ENCODE measurements at places on chromosomes 3 and 15.

DNA sequence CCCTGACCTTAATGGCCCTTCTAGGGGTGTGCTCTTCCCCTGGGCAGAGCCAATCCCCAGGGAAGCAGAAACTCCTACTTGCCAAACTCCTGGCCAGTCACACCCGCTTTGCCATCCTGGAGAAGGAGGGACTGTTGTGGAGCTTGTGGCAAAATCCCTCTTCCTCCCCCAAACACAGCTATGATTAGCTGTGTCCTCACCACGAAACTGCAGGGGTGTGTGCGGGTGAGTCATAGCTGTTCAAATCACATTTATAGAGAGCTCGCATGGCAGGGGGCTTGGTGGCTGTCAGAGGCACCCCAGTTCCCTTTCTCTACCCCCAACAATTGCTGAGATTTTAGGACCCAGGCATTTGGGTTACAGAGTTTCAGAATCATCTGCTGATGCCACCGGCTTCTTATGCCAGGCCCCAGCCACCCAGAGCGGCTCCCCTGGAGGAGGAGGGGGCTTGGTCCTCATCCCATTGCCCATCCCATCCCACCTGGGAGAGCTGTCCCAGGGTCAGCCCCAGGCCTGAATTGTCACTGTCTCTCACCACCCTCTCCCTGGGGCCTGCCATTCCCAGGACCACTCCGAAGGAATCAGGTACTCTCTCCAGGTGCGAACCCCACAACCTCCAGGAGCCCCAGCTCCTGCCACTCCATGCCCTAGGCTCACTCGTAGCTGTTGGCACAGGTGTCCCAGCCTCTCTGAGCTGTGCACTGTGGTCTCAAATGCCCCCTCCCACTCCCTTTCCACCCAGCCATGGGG, 28.8 kb upstream of the MAGEF1 start:
- DNase-seq, result no peak

- no peak for DNase-seq
Observed at GRCh38 chr3:69425249-69425648, 39.4 kb upstream of the FRMD4B start.

GRCh38 chr15:52193321-52193720, 2.1 kb upstream of the GNB5 start:
- DNase-seq, result no peak

- no peak for DNase-seq
Observed at GRCh38 chr3:13316603-13317002, 103.5 kb downstream of the NUP210 start.

DNA sequence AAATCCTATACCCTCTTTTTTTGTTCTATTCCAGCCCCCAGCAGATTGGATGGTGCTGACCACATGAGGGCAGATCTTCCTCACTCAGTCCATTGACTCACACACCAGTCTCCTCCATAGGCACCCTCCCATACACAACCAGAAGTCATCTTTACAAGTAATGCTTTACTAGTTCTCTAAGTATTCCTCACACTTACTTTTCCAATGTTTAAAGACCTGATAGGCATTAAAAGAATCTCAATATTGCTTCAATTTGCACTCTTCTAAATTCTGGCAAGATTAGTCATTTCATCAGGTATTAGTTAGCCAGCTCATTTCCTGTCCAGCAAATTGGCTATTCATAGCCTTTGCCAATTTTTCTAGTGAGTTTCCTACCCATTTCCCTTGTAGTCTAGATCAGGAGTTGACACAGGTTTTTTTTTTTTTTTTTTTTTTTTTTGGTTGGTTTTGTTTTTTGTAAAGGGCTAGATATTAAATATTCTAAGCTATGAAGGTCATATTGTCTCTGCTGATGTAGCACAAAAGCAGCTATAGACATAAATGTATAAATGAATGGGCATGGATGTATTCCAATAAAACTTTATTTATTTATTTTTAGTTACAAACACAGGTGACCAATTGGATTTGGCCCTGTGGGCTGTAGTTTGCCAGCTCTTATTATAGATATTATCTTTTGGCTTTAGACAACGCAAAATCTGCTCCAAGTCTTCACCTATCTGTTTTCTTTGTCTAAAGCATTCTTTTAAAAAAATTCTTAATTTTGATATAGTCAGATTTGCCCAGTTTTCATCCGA, 76.1 kb downstream of the ABHD5 start:
- DNase-seq, result no peak

DNA sequence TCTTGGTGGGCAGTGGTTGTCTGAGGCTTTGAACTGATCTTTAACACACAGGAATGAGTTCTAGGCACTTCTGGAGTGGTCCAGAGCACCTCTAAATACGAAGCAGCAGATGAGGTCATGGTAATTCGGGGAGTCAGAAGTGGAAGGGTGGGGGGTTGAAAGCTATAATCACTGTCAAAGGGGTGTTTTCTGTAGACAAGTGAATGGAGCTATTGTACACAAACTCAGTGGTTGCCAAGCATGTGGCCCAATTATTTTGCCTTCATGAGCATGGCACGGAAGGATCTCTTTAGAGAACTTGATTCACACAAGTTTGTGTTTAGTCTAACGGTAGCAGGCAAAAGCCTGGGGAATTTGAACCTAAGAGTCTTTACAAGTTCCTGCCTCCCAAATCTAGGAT, 6.3 kb downstream of the FRMD5 start:
- DNase-seq, result no peak

- DNase-seq, result no peak
Observed at GRCh38 chr15:28960979-28961378, 75.2 kb downstream of the APBA2 start.

- DNase-seq, result peak; percentile 73
Observed at GRCh38 chr3:16600780-16601536, 4.3 kb downstream of the DAZL start.

DNA sequence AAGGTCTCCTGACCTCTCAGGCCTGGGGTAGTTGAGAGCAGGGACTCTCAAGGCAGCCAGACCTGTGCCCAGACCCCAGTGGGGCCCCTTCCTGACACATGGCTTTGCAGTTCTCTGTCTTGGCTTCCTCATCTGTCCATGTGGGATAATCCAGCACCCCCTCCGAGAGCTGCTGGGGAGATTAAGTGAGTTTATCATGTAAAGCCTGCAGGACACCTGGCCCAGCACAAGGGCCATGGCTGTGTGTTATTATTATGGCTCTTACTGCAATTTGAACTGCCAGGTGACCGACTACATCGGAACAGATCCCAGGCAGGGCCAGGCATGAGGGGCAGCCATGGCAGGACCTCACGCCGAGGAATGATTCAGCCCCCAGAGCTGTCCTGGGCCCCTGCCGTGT, 12.6 kb downstream of the DUSP7 start:
- DNase-seq, result no peak

GRCh38 chr3:43723121-43723734, 32.5 kb downstream of the ABHD5 start:
- DNase-seq, result no peak
